ENCODE measurements at places on chromosomes 11 and 22.

GRCh38 chr11:111691176-111691575 is 75.0 kb downstream of the PPP2R1B start:
- no peak for ATAC-seq

- ATAC-seq, result no peak
Measured at GRCh38 chr22:36086170-36086490, 57.5 kb upstream of the RBFOX2 start.

DNA sequence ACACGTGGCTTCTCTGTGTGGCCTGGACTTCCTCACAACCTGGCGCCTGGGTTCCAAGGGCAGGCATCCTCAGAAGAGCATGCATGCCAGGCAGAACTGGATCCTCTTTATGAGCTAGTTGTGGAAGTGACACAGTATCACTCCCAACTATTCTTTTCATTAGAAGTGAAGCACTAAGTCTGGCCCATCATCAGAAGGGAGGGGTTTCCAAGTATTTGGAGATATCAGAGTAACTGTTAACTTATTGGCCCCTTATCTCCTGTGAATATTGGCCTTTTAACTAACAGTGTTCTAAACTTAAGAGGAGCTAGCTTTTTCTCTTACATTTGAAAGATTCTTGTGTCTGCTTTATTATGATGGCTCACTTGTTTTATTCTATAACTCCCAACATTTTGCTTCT is 35.5 kb downstream of the FDX1 start:
- no peak for ATAC-seq

DNA sequence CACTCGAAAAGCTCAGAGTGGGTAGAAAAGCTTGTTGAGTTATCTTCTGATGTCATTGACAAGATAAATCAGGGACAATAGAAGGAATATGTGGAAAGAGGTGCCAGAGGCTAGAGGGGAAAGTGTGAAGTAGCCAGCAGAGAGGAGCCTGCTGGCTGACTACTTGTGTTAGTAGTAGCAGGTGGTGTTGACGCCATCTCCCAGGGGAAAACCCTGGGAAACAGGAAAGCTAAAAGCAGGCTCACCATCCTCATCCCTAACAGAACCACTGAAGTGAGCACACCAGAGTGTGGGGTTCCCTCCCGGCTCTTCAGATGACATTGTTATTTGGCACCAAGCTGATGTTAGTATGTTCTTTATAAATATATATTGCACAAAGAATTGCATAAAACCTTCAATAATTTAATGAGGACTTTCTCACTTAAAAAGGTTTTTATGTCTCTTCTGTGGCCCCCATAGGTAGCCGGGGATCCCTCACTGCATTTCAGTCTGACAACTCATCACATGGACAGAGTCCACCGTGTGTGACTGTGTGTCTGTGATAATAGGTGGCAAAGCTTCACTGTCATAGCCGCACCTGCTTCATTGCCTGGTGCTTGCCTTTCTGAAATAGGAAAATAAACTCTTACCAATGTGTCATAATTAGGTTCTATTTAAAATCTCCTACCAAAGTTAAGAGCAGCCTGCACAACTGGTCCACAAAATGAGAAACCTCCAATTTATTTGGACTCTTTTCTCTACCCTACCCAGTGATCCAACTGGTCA is 63.2 kb upstream of the TOP3B start:
- ATAC-seq, result no peak

DNA sequence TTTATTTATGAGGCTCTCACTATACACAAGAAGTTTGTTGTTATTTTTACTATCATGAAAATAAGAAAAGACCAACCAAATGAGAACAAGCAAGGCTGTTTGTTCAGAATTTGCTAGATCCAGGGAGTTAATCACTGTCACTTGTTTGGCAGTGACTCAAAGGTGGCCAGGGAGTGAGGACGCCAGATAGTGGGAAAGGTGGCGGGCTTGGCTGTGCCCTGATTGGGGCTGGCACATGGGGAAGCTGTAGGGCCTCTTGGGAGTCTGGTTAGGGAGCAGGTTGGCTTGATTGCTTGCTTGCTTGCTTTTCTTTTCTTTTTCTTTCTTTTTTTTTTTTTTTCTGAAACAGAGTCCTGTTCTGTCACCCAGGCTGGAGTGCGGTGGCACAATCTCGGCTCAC is 53.1 kb upstream of the SLC22A12 start:
- no peak for ATAC-seq

GRCh38 chr22:50722716-50723428 is 15.1 kb upstream of the ACR start:
- no peak for ATAC-seq
